ENCODE measurements at places on chromosomes 13 and 19.

GRCh38 chr13:94182185-94182761 lies 297.2 kb downstream of the DCT start:
- no peak for DNase-seq

DNA sequence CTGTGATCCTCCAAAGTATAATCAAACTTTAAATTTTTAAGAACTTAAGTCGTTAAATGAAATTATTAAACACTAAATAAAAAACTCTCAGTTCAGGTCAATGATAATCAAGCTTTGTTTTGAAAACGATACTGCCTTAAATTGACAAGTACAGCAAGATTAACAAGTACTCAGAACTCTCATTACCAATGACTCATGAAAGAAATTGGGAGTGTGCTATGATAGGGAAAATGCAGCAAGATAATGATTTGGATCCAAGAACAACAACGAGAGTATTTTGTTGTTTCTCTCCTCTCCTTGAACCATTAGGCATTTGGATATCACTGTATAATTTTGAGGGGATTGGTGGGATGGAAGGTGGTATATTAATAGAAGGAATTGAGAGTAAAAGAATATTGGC lies 10.2 kb downstream of the N4BP2L2 start:
- no peak for DNase-seq

- DNase-seq: no peak
Measured at GRCh38 chr13:22108283-22108942, 437.5 kb downstream of the FGF9 start.

- DNase-seq: no peak
Measured at GRCh38 chr13:59750860-59751259, 412.9 kb downstream of the DIAPH3 start.

- no peak for DNase-seq
Measured at GRCh38 chr19:335072-335471, 9.5 kb downstream of the MIER2 start.

Data from activated CD8-positive, alpha-beta memory T cell treated with anti-CD3 and anti-CD28 coated beads for 24 hours (primary cell).